Activated naive CD8-positive, alpha-beta T cell treated with anti-CD3 and anti-CD28 coated beads, Interleukin-2, amount 10 ng/mL, durations not matched to agents 7 days and 5 days (primary cell): ENCODE measurements at places on chromosomes 1 and 21. TPM values are rescaled to one million over a fixed set of nuclear protein-coding genes. Genes with fewer than 3 reads are reported as not detected.

TEDDM1 gene
- total RNA-seq, result not detected

VSIG8 gene
- not detected for total RNA-seq

KCNE2 gene
- not detected for total RNA-seq

RASSF5 gene
- 211 TPM for total RNA-seq

SLC22A15 gene
- total RNA-seq, result 1.6 TPM

GPR52 gene
- 3.5 TPM for total RNA-seq

TTLL10 gene
- total RNA-seq, result not detected

DMRTA2 gene
- total RNA-seq, result not detected

TDRD5 gene
- not detected for total RNA-seq

- peaks cover 9% of the 10 kb centered on the region for H3K27me3 ChIP-seq
- no peak overlapping the region for H3K27ac ChIP-seq
- H3K36me3 ChIP-seq, result no peaks in the 10 kb centered on the region
- H3K4me3 ChIP-seq, result no peak overlapping the region
- peaks cover 17% of the 10 kb centered on the region for H3K4me1 ChIP-seq
Measured at GRCh38 chr1:161511018-161511755, 5.9 kb downstream of the FCGR2A start.

- peaks cover 3% of the 10 kb centered on the region for H3K4me1 ChIP-seq
- no peak overlapping the region for H3K4me3 ChIP-seq
- no peak for DNase-seq
- no peak overlapping the region for H3K27ac ChIP-seq
- no peaks in the 10 kb centered on the region for H3K36me3 ChIP-seq
- H3K27me3 ChIP-seq, result peaks cover 5% of the 10 kb centered on the region
Measured at GRCh38 chr1:16644193-16644481, 22.6 kb downstream of the RNU1-3 start.

DNA sequence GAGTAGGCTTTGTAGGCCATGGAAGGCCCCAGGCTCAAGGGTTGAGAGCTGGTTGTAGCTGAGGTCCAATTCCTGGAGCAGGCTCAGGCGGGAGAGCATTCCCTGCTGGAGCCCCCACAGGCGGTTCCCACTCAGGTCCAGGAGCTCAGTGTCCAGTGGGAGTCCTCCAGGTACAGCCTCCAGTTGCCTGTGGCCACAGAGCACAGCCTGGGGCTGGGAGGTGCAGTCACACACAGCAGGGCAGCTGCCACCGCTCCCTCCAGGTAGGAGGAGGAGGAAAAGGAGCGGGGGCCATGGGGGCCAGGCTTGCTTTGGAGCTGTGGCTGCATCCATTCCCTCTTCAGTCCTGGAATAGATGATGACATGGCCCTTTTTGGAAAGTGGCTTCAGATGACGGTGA, 2.8 kb downstream of the LINGO4 start:
- peaks cover 14% of the 10 kb centered on the region for H3K27me3 ChIP-seq
- no peak for DNase-seq
- H3K36me3 ChIP-seq, result no peaks in the 10 kb centered on the region
- no peak overlapping the region for H3K27ac ChIP-seq
- peaks cover 3% of the 10 kb centered on the region for H3K4me1 ChIP-seq
- H3K4me3 ChIP-seq, result no peak overlapping the region

DNA sequence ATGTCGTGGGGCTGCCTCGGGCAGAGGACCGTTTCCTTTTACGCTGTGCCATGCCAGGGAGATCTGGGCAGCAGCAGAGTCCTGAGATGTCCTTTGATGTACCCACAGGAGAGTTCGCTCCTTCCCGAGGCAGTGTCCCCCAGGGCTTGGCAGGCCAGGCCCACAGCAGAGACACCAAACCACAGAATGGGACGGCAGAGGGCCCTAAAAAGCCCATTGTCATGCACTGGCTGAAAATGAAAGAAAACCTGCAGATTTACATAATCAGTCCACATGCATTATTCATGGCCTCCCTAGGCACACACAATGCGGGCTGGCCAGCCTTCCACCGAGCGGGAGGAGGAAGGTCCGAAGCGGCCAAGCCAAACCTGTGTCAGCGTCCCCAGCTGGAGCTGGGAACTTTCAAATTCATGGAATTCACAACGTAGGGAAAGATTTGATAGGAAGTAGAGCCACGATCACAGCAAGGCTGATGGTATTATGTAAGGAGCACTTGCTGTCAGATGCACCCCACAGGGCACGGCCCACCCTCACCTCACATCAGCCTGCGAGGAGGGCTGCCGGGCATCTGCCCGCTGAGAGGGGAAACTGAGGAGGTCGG, 25.3 kb upstream of the EFHD2 start:
- H3K36me3 ChIP-seq, result no peaks in the 10 kb centered on the region
- peaks cover 4% of the 10 kb centered on the region for H3K4me1 ChIP-seq

DNA sequence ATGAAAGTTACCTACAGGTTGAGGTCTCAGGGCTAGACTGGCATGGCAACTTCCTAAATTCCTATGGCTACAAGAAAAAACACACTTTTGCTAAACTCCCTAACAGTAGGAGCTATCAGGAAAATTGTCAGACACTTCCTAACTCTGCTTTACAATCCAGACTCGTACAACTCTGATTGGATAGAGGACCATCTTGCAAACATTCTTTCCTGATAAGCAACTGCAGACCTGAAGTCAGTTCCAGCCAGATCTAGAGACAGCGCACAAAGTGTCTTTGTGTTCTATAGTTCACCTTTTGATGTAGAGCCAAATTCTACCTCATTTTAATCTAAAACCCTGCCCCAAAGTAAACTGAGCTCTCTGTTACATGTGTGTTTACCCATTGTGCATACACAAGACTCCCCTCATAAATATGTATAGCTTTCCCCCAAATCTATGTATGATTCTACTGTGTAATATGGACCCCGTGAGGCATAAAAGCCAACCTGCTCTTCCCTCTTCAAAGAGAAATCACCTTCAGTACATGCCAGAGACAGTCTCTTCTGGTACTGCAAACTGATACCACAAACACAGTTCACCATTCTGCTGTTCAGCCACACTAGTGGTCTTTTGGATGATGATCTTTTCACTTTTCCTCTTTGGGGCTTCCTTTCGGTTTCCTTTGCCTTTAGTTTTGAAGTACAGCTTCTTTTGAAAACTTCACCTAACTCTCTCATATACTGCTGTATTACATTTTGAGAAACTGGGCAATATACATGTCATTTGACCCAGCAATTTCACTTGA, 21.7 kb downstream of the ZP4 start:
- H3K27me3 ChIP-seq, result no peaks in the 10 kb centered on the region
- no peaks in the 10 kb centered on the region for H3K36me3 ChIP-seq
- H3K27ac ChIP-seq, result no peak overlapping the region
- H3K4me1 ChIP-seq, result no peaks in the 10 kb centered on the region
- no peak for DNase-seq

GRCh38 chr1:179876300-179876715, 1.3 kb downstream of the TOR1AIP2 start:
- no peaks in the 10 kb centered on the region for H3K27me3 ChIP-seq
- DNase-seq, result no peak
- H3K4me3 ChIP-seq, result peak overlapping the region; percentile 92
- H3K36me3 ChIP-seq, result peaks cover 14% of the 10 kb centered on the region
- peak overlapping the region; percentile 51 for H3K27ac ChIP-seq
- peaks cover 26% of the 10 kb centered on the region for H3K4me1 ChIP-seq

GRCh38 chr1:227445746-227446145, 117.6 kb upstream of the ZNF678 start:
- peaks cover 2% of the 10 kb centered on the region for H3K4me1 ChIP-seq
- DNase-seq, result no peak
- H3K4me3 ChIP-seq, result no peak overlapping the region
- H3K27me3 ChIP-seq, result peaks cover 6% of the 10 kb centered on the region

GRCh38 chr1:228356897-228357680, 49.5 kb downstream of the TRIM11 start:
- no peak overlapping the region for H3K27ac ChIP-seq
- no peaks in the 10 kb centered on the region for H3K27me3 ChIP-seq
- no peaks in the 10 kb centered on the region for H3K36me3 ChIP-seq
- DNase-seq, result no peak
- H3K4me3 ChIP-seq, result no peak overlapping the region

- H3K36me3 ChIP-seq, result no peaks in the 10 kb centered on the region
- no peaks in the 10 kb centered on the region for H3K4me1 ChIP-seq
- no peak overlapping the region for H3K27ac ChIP-seq
- no peak for DNase-seq
- H3K4me3 ChIP-seq, result no peak overlapping the region
Measured at GRCh38 chr1:7629465-7630195, 141.5 kb upstream of the VAMP3 start.

DNA sequence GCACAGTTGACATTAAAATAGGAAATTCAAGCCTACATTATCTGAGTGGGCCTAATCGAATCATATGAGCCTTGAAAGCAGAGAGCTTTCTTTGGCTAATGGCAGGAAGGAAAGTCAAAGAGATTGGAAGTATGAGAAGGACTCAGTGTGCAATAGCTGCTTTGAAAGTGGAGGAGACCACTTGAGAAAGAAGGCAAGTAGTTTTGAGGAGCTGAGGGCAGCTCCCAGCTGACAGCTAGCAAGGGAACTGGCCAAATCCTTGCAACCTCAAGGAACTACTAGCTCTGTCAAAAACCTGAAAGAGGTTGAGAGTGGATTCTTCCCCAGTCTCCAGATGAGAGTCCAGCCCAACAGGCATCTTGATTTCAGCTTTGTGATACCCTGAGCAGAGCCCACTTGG, 149.0 kb upstream of the CACYBP start:
- H3K36me3 ChIP-seq, result peaks cover 2% of the 10 kb centered on the region
- DNase-seq, result no peak

DNA sequence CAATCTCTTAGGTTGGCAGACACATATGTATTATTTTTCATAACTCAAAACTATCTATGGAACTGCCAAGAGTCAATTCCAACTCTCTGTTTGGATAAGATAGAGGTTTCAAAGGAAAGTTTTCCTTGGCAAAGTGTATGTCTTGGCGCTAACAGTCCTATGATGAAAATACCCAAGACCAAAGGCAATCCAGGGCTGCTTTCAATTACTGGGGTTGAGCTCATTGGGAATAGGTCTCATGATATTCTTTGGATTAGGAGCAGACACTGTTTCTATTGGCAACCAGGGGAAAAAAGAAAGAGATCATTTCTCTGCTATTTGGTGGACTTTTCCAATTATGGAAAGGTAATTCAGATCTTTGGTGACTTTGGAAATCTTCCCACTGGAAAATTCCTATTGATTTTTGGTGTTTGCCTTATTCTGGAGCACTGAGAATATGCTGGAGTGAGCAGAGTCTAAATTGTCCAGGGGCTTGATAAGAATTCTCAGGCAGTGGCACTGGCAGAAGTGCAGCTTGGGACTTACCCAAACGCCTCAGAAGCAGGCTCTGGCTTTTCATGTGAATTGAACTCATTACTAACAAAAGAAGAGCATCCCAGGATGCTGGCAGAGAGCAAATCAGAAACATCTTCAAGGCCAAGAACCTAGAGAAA, 20.4 kb upstream of the PLXNA2 start:
- H3K36me3 ChIP-seq, result no peaks in the 10 kb centered on the region
- no peak for DNase-seq
- H3K4me3 ChIP-seq, result no peak overlapping the region
- no peaks in the 10 kb centered on the region for H3K4me1 ChIP-seq
- no peak overlapping the region for H3K27ac ChIP-seq

DNA sequence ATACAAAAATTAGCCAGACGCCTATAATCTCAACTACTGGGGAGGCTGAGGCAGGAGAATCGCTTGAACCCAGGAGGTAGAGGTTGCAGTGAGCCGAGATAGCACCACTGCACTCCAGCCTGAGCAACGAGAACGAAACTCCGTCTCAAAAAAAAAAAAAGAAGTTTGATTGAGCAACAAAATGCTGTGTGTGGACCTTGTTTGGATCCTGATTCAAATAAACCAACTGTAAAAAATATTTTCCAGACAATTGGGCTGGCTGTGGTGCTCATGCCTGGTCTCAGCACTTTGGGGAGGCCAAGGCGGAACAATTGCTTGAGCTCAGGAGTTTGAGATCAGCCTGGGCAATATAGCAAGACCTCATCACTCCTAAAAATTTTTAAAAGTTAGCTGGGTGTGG, 16.8 kb downstream of the PTAFR start:
- H3K4me1 ChIP-seq, result peaks cover 11% of the 10 kb centered on the region
- no peak overlapping the region for H3K27ac ChIP-seq
- no peak for DNase-seq
- H3K36me3 ChIP-seq, result peaks cover 3% of the 10 kb centered on the region

DNA sequence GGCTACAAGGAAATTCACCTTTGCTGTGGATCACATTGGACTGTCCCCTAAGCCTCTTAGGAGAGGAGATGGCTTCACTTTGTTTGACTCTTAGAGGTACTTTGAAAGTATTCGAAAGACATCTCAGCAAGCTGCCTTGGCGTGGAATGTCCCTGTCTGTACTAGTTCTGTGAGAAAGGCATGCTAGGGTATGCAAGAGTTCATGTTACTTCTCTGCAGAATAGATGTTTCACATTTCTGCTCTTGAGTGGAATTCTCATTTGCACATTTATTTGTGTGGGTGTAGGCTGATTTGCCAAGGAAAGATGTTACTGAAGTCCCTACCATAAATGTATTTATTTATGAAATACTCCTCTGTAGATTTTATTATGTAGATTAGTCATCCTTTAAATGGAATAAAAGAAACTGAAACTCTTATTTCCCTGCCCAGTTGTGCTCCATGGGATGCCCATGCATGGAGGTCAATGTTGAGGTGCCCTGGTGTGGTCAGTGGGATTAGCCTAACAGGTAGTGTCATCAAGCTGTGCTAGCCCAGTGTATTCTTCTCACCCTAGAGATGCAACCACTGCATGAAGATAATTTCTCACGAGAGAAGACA, 13.8 kb downstream of the MIA3 start:
- H3K36me3 ChIP-seq, result peaks cover 21% of the 10 kb centered on the region
- no peak overlapping the region for H3K4me3 ChIP-seq
- H3K27ac ChIP-seq, result no peak overlapping the region
- no peak for DNase-seq
- peaks cover 13% of the 10 kb centered on the region for H3K4me1 ChIP-seq

- H3K36me3 ChIP-seq, result no peaks in the 10 kb centered on the region
- no peak overlapping the region for H3K27ac ChIP-seq
- no peaks in the 10 kb centered on the region for H3K4me1 ChIP-seq
- H3K4me3 ChIP-seq, result no peak overlapping the region
Measured at GRCh38 chr1:185894791-185895190, 160.6 kb downstream of the HMCN1 start.

GRCh38 chr1:95196017-95196416, 38.0 kb upstream of the RWDD3 start:
- no peak overlapping the region for H3K27ac ChIP-seq
- H3K27me3 ChIP-seq, result peaks cover 9% of the 10 kb centered on the region
- no peak for DNase-seq
- H3K4me1 ChIP-seq, result no peaks in the 10 kb centered on the region
- no peak overlapping the region for H3K4me3 ChIP-seq

DNA sequence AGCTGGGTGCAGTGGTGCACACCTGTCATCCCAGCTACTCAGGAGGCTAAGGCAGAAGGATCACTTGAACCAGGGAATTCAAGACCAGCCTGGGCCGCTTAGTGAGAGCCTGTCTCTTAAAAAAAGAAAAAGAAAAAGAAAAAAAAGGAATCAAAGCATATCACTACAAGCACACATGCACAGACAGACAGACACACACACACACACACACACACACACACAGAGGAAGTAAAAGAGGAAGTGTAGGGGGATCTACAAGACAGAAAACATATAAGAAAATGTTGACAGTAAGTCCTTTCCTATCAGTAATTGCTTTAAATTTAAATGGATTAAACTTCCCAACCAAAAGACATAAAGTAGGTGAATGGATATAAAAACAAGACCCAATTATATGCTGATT, 180.3 kb downstream of the FAF1 start:
- H3K27ac ChIP-seq, result no peak overlapping the region
- peaks cover 8% of the 10 kb centered on the region for H3K4me1 ChIP-seq
